Fibroblast of the aortic adventitia (primary cell): ENCODE measurements at places on chromosomes 13 and 19.
A peak's percentile ranks its signal among the peaks of the same experiment; 100 is the strongest.

DNA sequence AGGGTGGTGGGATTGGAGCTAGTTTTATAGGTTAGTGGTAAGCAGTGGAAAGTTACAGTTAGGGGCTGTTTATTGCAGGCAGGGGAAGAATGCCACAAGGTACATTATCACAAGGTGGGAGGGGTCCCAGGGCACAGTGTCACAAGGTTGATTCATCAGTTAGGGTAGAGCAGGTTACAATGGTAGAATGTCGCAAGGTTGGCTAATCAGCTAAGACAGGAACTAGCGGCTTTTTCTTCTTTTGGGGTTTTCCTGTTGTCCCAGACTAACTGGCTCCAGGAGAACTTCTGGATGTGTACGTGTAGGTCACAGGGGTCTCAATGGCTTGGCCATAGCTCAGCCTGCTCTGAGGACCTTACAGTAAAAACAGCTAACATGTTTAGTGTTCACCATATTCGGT lies 1221.1 kb downstream of the SLITRK1 start:
- DNase-seq, result no peak

- DNase-seq, result peak; percentile 71
Observed at GRCh38 chr19:19405971-19406877, 749 bp downstream of the GATAD2A start.

DNA sequence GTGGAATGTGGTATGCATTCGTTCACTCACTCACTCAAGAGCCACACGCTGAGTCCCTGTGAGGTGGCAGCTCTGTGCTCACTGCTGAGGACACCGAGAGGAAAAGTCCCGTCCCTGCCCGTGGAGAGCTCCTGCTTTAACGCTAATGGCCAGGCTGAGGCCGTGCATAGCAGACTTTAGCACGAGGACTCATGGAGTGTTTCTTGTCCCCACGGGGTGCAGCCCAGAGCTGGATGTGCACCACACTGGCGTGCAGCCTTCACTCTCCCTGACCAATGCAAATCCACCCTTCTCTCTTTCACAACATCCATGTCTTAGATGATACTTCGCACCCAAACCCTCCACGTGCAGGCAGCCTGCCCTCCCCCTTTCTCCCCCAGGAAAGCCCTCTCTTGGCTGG lies 159.6 kb upstream of the ZNF536 start:
- DNase-seq, result no peak

- DNase-seq, result no peak
Observed at GRCh38 chr19:18844806-18845329, 13.1 kb downstream of the UPF1 start.
